CD4-positive, alpha-beta T cell treated with Interleukin-15 for 4 hours (primary cell): ENCODE measurements at places on chromosomes 12 and 14.
A peak's percentile ranks its signal among the peaks of the same experiment; 100 is the strongest.

- no peak for DNase-seq
These were observed 51.9 kb downstream of the GALNT9 start for GRCh38 chr12:132277374-132277941.

DNA sequence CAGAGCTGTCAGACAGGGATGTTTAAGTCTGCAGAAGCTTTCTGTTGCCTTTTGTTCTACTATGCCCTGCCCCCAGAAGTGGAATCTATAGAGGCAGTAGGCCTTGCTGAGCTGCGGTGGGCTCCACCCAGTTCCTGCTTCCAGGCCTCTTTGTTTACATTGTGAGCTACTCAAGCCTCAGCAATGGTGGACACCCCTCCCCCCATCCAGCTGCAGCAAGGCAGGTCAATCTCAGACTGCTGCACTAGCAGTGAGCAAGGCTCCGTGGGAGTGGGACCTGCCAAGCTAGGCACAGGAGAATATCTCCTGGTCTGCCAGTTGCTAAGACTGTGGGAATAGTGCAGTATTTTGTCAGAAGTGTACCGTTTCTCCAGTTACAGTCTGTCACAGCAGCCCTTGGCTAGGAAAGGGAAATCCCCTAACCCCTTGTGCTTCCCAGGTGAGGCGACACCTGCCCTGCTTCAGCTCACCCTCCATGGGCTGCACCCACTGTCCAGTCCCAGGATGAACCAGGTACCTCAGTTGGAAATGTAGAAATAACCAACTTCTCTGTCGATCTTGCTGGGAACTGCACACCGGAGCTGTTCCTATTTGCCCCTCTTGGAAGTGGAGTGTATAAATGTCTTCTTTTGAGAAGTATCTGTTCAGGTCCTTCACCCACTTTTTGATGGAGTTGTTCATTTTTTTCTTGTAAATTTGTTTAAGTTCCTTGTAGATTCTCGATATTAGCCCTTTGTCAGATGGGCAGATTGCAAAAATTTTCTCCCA lies 213.5 kb upstream of the SLC38A2 start:
- peak; percentile 19 for DNase-seq

DNA sequence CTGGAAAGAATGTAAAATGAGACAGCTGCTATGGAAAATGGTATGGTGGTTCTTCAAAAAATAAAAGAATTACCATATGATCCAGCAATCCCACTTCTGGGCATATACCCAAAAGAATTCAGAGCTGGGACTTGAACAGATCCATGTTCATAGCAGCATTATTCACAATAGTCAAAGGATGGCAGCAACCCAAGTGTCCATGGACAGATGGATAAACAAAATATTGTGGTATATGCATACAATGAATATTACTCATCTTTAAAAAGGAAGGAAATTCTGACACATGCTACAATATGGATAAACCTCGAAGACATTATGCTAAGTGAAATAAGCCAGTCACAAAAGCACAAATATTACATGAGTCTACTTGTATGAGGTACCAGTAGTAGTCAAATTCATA lies 9.1 kb downstream of the RAB2B start:
- DNase-seq: no peak

DNA sequence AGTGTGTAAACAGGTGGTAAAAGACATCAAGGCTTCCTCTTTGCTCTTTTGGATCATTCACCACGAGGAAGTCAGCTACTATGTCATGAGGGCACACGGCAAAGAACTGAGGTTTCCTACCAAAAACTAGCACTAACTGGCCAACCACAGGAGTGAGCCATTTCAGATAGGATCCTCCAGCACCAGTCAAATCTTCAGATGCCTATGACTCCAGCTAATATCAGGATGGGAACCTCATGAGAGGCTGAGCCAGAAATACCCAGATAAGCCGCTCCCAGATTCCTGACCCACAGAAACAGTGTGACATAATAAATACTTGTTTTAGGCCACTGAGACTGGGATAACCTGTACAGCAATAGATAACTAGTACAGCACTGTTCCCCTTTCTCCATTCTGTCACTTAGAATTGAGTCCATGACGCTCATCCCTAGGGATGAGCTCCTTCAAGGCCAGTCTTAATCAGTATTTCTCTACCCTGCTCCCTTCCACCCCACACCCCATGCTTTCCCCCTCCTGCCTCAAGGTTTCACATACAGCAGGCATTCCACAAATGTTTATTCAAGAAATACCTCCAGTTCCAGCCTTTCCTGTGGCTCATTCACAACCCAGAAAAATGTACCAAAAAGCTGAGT lies 68.4 kb downstream of the PPM1H start:
- DNase-seq: no peak

DNA sequence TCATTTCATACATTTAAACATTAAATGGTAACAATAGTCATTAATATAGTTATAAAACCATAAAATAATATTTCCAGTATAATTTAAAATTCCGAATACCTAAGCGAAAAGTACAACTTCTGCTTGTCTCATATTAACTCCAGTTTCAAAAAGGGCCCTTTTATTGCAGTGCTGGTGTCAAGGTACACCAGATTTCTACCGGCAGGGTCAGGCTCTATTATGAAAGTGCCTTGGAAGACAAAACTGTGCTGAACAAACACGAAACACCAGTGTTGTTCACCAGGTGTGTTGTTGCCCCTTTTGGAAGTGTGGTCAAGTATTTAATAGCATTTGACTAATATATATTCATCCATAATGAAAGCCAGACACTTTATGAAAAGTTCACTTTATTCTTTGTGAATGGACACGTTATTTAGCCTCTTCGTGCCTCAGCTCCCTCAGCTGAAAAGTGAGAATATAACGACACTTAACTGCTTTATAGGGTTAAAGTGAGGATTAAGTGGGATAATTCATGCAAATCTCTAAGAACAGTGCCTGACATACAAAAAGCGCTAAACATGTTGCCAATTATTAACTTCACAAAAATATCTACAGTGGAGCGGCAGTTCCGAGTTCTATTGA lies 20.3 kb upstream of the GNS start:
- no peak for DNase-seq

GRCh38 chr12:104493496-104493895 lies 36.7 kb downstream of the CHST11 start:
- no peak for DNase-seq

DNA sequence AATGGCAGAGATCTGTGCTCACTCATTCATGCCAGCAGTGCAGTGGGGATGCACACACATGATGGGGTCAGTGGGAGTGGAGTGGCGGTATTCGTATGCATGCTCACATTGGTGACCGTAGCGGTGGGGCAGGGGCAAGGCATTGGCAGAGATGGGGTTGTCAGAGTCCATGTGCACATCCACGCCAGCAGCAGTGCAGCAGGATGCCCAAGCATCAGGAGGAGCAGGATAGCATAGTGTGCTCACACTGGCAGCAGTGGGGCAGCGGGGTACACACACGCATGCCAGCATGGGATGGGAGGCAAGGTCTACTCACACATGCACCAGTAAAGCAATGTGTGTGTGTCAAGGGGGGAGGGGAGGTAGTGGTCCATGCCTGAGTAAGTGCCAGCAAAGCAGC lies 89.4 kb upstream of the GARIN6 start:
- DNase-seq: no peak

DNA sequence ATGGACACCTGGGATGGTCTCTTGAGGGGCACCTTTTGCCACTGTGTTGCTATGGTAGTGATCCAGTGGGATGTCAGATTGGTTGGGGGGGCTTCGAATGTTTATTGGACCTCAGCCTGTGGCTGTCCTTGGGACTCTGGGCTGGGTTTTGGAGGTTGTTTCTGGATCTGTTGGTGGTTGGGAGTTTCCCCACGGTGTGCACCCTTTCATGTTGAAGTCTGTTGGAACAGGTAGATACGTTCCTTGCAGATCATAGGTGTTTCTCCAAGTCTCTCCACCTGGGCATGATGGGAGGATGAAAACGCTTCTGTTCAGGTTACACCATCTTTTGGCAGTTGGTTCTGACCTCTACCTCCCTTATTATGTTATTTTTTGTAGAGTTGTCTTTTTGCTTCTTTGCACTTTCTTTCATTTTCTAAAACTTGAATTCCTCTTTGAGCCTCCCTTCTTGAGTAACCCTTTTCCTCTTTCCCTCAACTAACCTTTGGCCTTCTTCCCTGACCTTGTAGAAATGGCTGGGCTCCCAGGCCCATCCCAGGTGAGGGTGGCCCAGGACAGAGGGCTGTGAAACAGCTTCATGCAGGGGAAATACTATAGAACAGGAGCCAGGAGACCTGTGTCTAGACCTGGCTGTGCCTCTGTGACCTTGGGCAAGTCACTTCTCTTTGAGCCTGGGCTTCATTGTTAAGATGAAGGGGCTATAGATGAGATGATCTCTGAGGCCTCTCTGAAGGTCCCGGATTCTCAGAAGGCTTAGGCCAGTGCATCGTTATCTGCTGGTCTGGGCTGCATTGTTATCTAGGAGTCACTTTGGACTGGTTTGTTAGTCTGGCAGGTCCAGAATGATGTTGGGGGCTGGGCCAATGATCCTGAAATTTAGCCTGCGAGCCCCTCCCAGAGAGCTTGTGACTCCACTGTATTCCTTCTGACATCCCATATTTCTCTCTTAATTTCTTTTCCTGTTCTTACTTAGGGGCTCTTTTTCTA lies 2.0 kb downstream of the ATN1 start:
- DNase-seq: no peak

GRCh38 chr14:59695198-59695597 lies 118.6 kb upstream of the CCDC175 start:
- no peak for DNase-seq

DNA sequence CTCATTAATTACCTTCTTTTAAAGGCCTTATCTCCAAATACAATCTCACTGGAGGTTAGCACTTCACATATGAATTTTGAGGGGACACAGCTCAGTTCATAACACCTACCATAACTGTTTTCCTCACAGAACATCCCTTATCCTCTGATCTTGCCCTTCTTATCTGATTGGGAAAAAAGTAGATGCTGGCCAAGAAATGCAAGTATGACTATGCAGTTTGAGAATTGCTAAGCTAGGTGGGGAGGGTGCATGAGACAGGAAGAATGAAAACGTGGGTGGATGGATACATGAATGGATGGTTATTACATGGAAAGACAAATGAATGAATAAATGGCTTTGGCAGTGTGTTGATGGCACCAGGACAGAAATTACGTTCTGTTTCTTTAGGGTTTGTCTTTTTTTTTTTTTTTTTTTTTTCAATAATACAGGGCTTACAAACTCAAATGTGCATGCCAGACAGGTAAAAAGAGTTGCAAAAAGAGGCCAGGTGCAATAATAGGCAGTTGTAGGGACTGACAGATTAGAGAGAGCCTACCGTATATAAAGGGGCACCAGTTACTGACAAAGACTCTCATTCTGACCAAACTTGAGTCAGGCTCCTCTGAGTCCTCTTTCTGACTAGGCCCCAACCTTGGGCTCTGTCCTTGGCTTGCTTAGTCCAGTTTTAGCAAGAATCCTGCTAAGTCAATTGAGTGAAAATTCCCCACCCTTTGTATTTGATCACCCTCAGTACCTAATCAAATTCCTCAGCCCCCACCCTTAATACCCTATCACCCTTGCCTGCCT lies 304.9 kb downstream of the ZFP36L1 start:
- DNase-seq: no peak

DNA sequence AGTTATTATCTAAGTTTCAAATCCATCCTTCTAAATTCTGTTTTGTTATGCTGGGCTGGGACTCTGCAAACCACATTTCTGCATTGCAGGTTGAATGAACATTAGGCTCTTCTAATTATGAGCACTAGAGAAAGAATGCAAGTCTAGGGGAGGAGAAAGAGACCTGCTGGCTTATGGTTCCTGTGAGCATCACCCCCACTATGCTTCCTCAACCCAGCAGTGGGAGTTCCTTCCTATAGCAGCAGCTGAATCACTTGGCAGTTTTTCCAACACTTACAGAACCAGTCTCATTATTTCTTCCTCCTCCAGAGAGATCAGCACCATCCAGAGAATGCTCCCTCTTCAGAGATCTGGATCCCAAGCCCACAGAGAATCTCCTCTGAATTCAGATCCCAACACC lies 297.7 kb upstream of the CLEC14A start:
- DNase-seq: no peak

GRCh38 chr14:40859055-40859454 lies 747.6 kb upstream of the LRFN5 start:
- DNase-seq: no peak

DNA sequence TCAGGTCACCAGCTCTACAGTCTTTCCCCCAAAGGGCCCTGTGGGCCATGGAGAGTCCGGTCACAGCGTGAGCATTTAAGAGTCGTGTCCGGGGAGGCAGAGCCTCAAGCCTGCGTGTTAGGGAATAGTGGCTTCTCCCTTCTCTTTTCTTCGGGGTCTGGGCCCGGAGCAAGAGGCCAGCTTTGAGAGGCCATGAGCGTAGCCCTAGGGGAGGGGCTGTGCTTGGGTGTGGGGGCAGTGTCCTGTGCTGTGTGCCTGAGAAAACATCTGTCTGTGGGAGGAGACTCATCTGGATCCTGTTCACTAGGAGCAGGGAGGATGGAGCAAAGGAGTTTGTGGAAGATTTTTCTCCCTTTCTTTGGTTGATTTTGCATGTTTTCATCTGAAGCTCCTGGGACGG lies 5.3 kb downstream of the LRP1-AS start:
- DNase-seq: no peak

- DNase-seq: no peak
These were observed 153.6 kb downstream of the PHLDA1 start for GRCh38 chr12:75877763-75878621.

- DNase-seq: no peak
These were observed 86.9 kb downstream of the TPH2 start for GRCh38 chr12:72025524-72025923.

- no peak for DNase-seq
These were observed 10.1 kb downstream of the PSMB5 start for GRCh38 chr14:23024612-23025075.

DNA sequence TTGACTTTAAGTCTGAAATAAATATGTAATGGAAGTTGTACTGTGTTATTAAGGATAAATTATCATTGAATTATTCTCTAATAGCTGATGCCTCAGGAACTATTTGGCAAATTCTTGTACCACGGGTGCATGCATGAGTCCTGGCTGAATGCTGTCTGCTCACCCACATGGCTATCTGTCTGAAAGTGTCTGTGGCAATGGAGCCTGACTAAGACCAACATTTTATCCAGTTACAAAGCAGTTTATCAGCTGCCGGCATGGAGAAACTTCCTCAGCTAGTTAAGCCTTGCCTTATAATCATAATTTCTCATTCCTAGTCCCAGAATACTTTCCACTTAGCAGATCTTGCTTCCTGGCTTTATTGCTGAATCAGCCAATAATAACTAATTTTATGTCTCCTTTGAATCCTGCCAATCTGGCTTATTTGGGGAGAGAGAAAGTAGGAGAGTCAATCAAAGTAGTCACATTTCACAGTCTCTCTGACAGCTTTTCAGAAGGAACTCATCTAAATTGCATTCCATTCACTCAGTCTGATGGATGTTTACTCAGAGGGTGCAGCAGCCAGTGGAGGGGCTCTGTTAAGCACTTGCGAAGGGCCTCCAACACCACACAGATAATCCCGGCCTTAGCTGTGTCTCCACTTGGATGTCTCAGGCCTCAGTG lies 280.6 kb upstream of the CLEC14A start:
- DNase-seq: no peak

- DNase-seq: no peak
These were observed 91.2 kb downstream of the KIF26A start for GRCh38 chr14:104229534-104230055.

GRCh38 chr12:29980304-29980703 lies 196.6 kb upstream of the TMTC1 start:
- no peak for DNase-seq
